Activated CD8-positive, alpha-beta memory T cell treated with anti-CD3 and anti-CD28 coated beads for 1 hour (primary cell): ENCODE measurements at places on chromosomes 6 and 20.

DNA sequence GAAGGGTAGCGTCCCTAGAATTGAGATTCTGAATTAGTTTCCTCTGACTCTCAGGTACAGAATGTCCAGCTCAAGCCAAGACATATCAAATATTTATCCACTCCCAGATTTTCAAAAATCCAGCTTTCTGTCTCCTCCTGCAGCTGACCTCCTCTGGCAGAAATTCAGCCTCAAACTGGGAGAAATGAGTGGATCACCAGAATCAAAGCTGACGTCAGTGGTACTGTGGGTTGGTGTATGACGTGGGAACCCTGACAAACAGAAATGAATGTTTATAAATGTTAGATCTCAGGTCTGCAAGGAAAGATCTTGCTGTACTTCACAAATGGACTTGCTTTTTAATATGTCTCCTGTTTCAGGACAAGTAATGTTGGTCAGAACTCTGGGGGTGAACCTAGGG is 595.0 kb downstream of the PTPRT start:
- DNase-seq, result no peak

GRCh38 chr6:126422912-126423311 is 83.0 kb downstream of the CENPW start:
- DNase-seq, result no peak

DNA sequence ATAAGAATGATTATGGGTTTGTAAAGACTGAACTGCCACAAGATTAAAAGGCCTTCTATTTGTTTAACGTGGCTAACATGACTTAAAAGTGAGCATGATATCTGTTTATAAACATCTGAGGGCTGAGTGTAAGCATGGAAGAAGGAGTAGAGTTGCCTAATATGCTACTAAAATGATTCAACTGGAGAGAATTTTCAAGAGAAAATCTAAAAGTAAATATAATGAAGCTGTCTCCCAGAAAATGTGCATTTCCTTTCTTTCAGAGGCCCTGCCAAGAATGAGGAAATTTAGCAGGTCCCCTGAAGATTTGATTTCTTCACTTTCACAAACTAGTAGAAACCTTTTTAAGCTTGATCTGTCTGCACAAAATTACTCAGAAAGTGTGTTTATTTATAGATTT is 4.2 kb upstream of the EYA4 start:
- DNase-seq, result no peak

GRCh38 chr20:62952968-62953838 is 694 bp downstream of the SLC17A9 start:
- DNase-seq, result no peak

GRCh38 chr6:90730151-90730673 is 143.3 kb upstream of the MAP3K7 start:
- no peak for DNase-seq

DNA sequence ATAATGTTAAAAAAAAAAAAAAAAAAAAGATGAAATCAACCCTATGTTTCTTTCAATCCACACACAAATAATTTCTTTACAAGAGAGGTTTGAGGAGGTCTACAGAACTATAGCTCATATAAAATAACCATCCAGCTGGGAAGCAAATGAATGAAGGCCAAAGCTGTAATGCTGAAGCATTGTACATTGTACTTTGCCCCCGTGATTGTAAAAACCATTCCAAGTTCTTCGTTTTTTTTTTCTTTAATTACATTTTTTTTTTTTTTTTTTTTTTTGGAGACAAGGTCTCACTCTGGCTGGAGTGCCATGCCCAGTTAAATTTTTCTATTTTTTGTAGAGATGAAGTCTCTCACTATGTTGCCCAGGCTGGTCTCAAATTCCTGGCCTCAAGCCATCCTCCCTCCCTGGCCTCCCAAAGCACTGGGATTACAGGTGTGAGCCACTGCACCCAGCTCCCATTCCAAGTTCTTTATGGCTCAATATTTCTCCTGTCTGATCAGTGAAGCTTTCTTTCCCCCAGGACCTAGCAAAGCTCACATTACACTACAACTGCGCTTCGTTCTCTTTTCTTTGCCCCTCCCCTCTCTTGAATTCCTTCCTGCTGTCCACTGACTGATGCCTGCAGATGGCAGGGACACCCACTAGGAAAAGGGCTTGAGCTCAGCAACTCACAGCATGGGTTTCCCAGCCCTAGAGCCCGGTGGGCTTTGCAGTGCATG is 53.0 kb upstream of the NOP56 start:
- DNase-seq, result no peak

DNA sequence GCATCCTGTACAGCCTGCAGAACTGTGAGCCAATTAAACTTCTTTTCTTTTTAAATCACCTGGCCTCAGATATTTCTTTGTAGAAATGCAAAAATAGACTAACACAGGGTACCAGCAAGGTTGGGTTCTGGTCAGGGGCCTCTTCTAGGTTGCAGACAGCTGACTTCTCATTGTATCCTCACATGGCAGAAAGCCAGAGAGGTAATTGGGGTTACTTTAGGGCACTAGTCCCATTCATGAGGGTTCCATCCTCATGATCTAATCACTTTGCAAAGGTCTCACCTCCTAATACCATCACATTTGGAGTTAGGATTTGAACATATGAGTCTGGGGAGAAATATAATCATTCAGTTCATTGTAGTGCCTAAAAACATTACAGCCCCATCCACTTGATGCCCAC is 101.5 kb downstream of the LCA5 start:
- DNase-seq, result no peak

DNA sequence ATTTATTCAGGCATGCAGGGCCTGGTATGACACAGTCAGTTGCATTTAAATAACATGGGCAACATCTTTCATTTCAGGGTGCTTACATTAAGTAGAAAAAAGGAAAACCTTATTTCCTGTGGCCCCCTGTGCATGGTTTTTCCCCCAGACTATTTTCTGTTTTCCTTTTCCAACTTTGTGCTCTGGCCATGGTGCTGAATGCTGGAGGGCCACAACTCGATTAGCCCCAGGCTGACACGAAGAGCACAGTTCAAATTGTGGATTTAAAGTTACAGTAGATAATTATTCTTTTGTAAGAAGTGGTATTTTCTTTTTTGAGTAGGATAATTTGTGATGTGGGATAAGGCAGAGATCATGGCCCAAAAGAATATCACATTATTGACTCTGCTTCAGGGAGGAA is 332.0 kb downstream of the HAO1 start:
- DNase-seq, result no peak

DNA sequence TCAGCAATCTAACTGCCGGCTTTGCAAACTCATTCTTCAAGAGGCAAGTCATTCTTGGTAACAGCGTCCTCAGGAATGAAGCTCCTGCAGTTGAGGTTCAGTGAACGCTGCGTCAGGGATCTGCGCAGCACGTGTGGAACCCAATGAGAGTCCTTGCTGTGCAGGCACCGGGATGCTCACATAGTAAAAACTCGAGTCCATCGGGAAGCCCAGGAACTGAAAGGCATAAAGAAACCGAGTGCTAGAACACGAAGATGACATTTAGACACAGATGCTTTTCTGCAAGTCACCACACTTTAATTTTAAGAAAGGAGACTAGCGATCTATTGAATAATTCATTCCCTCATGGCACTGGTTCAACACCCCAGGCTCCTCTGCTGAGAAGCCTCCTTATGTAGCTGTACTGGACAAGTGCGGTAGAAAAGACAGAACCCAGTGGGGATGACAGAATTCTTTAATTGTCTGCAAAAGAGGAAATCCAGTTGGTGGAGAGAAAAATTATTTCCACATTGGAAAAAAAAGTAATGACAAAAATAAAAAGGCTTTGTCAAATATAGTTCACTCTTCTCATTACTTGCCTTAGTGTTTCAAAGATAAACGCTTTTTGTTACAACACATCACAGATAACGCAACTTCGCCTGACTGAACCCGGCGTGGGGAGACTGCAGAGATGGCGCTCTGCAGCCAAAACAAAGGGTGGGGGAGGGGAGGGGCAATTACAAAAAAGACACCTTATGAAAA is 1.9 kb upstream of the AFDN start:
- DNase-seq, result no peak

GRCh38 chr6:158109748-158110147 is 58.3 kb downstream of the SERAC1 start:
- no peak for DNase-seq

GRCh38 chr6:115870464-115870863 is 190.2 kb downstream of the FRK start:
- DNase-seq, result no peak

- DNase-seq, result no peak
These were observed 7.0 kb upstream of the DSE start for GRCh38 chr6:116363759-116364158.

DNA sequence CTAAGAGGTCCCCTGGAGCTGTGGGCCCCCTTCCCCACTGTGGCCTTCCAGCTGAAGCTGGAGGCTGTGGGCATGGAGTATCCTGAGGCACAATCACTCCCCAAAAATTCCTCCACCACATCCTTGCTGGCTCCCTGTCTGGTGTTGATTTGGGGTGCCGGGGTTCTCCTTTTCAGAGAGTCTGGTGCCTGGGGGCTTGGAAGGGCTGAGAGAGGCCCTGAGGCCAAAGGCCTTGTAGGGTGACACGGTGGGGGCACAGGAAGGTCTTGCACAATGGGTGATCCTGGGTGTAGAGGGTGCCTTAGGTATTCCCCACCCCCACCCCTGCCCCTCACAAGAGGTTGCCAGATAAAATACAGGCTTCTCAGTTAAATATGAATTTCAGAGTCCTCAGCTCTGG is 33.2 kb upstream of the VEGFA start:
- DNase-seq, result no peak

GRCh38 chr6:45521226-45521625 is 143.5 kb upstream of the SUPT3H start:
- DNase-seq, result no peak

DNA sequence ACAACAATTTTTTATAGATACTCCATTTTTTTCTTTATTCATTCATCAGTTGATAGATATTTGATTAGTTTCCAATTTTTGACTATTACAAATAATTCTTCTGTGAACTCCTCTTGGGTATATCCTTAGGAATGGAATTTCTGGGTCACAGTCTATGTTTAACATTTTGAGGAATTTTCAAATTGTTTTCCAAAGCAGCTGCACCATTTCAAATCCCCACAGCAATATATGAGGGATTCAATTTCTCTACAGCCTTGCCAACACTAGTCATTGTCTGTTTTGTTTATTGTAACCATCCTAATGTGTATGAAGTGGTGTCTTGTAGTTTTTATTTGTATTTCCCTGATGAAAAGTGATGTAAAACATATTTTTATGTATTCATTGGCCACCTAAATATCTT is 320.3 kb upstream of the DEFB112 start:
- no peak for DNase-seq

DNA sequence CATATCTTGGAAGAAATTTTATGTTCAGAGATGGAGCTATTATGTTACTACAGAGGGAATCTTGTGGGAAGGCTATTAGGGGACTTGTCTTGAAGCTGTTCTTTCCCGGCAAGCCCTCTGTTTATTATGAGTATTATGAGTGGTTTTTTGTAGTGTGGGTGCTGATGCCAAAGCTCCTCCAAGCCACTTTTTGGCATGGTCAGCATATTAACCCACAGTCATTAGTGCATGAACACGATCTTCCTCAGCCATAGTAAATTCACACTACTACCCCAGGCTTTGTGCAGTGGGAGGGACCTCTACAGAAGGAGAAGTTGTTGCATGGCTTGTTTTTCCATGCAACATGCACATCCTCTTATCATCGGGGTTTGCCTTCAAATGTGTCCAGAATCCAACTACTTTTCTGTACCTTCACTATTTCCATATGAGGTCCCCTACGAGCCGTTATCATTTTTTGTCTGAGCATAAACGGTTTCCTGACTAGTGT is 6.5 kb upstream of the BMP6 start:
- no peak for DNase-seq

DNA sequence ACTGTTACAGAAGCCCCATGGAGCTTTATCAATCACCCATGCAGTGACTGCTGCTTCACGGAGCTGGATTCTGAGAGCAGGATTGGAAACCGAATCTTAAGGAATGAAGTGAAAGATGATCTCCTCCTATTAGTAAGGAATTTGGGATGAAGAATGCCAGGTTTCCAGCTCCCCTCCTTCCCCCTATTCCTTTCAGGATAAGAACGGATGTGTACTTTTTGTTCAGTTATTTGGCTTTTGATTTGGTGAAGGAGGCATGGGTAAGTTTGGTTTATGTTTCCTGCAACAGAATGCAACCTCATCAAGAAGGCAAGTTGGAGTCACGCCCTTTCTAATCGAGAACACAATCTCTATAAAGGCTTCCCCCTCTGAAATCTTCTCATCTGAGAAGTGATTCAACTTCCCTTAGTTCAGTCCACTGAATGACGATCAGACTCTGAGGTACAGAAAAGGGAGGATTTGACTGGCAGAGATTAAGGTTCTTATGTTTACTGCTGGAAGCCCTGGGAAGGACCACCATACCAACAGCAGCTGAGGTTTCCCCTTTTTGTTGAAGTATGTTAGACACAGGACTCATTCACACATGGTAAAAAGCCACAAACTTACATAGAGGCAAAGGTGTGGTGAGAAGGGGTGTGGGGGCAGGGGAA is 5.5 kb downstream of the ELMO2 start:
- no peak for DNase-seq

DNA sequence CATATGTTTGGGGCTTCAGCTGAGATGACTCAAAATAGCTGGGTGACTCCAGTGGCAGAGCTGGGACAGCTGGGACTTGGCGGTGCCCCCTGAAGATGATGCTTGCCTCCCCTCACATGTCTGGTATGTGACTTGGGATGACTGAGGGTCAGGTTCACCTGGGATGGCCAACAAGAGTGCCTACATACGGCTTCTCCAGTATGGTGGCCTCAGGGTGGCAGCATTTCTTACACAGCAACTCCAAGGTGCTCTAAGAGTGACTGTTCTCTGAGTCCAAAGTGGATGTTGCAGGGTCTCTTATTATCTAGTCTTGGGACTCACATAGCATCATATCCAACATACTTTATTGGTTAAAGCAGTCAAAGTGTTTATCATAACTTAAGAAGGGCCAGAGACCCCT is 87.8 kb upstream of the CENPW start:
- DNase-seq, result no peak

GRCh38 chr20:62177307-62177706 is 5.5 kb upstream of the MTG2 start:
- no peak for DNase-seq

DNA sequence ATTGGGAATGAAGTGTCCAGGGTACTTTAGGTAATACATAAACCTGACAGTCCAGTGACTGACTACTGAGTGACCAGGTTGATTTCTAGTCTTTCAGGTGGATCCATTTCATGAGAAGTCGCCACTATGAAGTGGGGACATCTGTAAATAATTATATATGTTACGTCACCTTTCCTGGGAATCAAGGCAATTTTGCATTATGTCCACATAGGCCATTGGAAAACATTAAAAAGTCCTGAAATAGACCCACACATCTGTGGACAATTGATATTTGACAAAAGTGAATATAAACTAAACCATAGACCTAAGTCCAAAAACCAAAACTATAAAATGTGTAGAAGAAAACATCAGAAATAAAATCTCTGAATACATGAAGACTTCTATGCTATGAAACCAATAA is 231.5 kb downstream of the C6orf118 start:
- DNase-seq, result no peak

- no peak for DNase-seq
These were observed 1.9 kb upstream of the BLOC1S5 start for GRCh38 chr6:8066108-8066507.
